ENCODE measurements at places on chromosomes 16 and 17.

- DNase-seq = no peak
Observed at GRCh38 chr16:76081967-76082366, 195.2 kb upstream of the CNTNAP4 start.

DNA sequence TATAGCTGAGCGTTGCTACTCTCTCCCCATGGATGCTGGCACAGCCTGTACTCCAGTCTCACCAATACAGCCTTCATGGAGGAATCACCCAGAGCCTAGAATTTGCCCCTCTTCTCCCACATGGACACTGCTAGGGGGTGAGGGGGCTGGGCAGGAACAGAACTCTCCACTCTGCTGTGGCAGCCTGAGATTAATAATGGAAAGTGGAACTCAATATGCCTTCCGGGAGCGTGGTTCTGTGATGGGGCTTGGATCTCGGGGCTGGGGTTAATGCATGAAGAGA, 1.2 kb downstream of the SLC9A5 start:
- DNase-seq = no peak

DNA sequence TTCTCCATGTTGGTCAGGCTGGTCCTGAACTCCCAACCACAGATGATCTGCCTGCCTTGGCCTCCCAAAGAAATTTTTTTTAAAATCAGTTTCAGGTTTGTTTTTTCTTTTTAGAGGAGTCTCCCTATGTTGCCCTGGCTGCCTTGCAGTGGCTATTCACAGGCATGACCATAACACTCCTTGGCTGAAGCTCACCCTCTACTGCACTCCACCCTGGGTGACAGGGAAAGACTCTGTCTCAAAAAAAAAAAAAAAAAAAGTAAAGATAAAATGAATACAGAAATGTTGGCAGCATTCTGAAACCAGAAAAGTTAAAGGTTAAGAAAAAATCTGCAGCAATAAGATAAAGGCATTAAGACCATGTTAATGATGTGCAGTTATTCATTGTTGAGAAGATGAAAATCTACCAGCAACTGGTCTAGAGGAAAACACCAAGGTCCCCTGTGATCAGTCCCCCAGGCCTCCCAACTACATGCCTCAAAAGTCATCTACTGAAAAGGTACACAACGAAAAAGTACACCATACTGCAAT, 15.1 kb downstream of the YWHAE start:
- no peak for DNase-seq

- no peak for DNase-seq
Observed at GRCh38 chr16:1308036-1308976, 1.1 kb upstream of the UBE2I start.

- DNase-seq = no peak
Observed at GRCh38 chr16:72429671-72430081, 257.7 kb upstream of the PMFBP1 start.

DNA sequence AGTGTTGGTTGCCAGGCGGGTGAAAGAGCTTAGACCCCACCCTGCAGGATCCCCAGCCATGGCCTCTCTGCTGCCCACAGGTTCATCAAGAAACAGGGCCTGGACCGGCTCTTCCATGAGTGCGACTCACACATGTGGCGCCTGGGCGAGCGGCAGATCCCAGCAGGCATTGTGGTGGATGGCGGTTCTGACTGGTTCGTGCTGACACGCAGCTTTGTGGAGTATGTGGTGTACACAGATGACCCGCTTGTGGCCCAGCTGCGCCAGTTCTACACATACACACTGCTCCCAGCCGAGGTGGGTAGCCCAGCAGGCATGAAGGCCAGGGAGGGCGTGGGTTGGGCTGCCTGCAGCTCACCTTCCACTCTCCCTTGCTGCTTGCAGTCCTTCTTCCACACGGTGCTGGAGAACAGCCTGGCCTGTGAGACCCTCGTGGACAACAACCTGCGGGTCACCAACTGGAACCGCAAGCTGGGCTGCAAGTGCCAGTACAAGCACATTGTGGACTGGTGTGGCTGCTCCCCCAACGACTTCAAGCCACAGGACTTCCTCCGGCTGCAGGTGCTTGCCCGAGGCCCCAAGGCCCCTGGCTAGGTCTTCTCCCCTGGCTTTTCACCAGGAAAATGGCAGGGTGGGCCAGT, 9.9 kb downstream of the XYLT2 start:
- DNase-seq = no peak

DNA sequence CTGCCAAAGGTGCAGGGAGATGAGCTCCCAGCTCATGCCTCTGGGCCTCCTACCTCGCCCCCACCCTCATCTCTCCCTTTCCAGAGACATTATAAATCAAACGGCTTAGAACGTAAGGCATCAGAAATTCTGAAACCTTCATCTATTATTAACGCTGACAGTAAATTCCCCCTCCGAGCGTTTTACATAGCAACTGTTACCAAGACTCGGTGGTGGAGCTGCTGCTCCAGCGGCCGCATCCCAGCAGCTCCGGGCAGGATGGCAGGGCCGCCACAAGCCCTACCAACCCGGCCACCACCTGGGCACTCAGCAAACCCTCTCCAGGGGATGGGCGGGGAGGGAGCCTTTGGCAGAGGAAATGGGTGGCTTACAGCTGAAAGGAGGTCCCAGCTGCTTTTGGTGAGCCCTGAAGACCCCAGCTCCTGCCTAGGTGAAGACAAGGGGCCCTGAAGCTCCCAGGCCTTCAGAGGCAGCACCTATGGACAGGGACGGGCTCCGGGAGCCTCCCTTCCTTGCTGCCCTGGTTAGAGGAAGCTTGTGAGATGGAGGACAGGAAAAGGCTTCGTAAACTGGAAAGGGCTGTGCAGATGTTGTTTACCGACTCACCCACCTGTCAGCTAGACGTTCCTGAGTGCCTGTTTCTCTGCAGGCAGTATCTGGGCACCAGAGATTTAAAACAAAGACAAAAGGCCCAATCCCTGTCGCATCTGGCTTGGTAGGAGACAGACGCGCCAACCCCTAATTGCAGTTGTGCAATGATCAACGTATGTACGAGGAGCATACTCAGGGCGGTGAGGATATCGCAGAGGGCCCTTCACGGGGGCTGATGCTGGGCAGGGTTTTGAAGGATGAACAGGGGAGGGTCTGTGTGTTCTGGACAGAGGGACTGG, 76.9 kb downstream of the RAI1 start:
- DNase-seq = no peak

DNA sequence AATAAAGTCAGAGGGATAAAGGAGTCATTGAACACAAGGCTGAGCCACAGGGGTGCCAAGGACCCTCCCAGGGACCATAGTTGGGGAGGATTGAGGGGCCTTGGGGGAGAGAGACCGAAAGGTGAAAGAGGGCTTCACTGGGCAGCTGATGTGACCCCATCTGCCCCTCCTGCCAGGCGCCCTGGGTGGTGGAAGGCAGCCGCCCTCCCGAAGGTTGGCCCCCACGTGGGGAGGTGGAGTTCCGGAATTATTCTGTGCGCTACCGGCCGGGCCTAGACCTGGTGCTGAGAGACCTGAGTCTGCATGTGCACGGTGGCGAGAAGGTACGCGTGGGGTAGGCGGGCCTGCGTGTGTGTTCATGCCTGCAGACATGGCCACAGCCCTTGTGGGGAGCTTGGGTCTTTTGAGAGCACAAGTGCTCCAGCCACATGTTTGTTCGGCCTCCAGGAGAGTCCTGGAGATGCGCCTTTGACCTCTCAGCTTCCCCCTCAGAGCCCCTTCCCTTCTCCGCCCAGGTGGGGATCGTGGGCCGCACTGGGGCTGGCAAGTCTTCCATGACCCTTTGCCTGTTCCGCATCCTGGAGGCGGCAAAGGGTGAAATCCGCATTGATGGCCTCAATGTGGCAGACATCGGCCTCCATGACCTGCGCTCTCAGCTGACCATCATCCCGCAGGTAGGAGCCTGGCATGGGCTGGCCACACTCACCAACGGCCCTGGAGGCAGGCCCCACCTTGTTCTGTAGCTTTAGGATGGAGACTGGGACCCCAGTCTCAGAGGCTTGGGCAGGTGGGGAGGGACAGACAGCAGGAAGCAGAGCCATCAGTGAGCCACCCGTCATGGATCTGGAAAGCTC, 24.1 kb downstream of the ANKRD40 start:
- DNase-seq = no peak

DNA sequence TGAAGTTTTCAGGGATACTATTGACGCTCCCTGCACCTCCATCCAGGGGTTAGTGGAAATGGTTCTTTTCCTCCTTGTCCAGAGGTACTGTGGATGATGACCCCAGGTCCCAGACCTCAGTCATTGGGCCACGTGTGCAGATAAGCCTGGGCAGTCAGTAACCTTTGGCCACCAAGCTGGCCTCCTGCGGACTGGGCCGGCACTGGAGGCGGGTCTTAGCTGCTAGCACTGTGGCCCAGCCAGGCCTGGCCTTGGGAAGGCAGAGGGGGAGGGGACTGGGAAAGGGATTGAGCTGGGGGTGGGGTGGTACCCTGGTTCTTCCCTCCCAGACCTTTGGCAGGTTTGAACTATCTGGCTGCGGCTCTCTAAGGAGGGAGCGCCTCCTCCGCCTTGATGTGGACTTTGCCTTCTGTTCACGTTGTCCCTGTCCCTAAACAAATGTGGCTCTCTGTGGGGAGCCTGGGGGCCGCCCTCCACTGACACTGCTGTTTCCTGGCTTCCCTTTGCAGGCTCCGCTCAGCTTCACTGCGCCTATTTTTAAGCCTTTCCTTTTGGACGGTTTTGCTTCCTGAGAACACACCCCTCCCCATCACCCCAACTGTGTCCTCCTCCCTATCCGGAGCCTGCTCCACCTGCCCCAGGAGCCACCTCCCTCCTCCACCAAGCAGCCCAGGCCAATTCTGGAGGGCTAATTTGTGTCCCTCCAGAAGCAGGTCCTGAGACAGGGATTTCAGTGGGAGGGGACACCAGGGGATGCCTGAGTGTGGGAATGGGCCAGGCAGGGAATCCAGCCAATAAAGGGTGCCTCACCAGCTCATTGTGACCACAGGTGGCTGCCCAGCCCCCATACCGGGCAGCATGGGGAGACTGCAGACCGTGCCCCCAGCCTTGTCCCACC, 251.9 kb downstream of the SEC14L1 start:
- no peak for DNase-seq
